ENCODE measurements at places on chromosomes 7 and 10. TPM values are rescaled to one million over a fixed set of nuclear protein-coding genes. Genes with fewer than 3 reads are reported as not detected.

The CYP26C1 gene
- total RNA-seq = under 0.01 TPM

The OR2A12 gene
- not detected for total RNA-seq

The CLCN1 gene
- under 0.01 TPM for total RNA-seq

The SOSTDC1 gene
- total RNA-seq = under 0.01 TPM

The EIF4EBP2 gene
- 46.0 TPM for total RNA-seq

DNA sequence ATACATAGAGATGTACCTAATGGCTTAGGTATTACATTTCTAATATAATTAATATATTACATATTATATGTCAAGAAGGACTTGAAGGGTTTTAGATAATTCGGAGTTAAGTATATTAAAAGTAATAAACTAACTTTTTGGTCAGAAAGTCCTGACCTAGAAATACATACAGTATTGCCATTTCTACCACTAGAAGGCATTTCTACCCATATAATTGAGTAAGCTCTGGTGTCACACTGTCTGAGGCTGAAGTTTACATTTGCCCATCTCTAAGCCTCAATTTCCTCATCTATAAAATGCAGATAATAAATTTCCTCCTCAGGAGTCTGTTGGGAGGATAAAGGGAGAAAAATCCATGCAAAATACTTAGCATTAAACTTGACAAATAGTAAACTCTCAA is 7.1 kb downstream of the FKBP14 start:
- no peak for DNase-seq

GRCh38 chr7:152145853-152146466 is 120.5 kb downstream of the GALNT11 start:
- DNase-seq = peak; percentile 72

DNA sequence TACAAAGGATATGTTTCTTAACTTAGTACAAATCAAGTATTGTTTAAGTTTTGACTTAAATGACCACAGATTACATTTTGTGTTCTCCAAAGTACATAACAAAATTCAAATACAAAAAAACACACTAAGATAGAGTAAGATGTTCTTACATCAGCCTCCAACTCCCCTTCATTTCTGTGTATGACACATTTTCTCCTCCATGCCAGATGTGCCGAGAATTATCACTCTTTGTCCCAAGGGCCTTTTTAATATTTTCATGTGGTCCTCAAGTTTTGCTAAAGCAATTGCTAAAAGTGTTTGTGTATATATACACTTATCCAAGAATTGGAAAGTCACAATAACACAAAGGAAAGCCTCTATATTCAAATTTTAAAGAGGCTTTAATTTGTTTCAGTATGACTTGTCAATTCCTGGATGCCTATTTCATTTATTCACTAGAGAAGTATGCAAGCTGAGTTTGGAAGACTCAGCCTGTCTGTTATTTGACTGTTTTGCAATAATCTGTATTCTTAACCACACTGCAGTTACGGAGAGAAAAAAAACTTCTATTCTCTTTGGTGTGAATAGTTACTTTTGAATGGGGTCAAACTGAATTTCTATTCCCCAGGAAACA is 586.4 kb upstream of the SEMA3D start:
- DNase-seq = no peak

GRCh38 chr7:156725073-156725472 is 84.5 kb downstream of the RNF32 start:
- DNase-seq = no peak

DNA sequence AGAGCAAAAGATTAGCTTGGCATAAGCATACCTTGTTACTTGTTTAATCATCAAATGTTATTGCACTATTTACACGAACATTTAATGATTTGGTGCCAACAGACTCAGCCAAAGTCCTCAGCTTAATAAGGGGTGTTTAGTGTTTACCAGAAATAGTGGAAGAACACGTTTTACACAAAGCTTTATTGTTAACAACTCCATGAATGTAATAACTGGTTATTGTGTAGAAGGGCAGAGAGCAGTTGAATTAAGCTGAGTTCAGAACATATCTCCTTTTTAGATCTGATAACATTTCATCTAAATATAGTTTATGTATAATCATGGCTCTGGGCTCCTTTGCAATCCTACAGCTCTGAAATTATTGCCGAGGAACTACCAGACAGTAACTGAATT is 99.1 kb downstream of the CABCOCO1 start:
- DNase-seq = no peak

DNA sequence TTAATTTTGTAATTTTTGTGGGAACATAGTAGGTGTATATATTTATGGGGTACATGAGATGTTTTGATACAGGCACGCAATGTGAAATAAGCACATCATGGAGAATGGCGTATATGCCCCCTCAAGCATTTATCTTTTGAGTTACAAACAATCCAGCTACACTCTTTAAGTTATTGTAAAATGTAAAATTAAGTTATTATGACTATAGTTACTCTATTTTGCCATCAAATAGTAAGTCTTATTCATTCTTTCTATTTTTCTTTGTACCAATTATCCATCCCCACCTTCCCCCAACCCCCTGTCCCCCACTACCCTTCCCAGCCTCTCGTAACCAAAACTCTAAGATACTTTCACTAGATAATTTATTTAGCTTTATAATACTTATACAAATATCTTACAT is 7.8 kb upstream of the PNPLA8 start:
- no peak for DNase-seq

GRCh38 chr7:30750683-30751650 is 968 bp upstream of the INMT start:
- DNase-seq = peak; percentile 91

DNA sequence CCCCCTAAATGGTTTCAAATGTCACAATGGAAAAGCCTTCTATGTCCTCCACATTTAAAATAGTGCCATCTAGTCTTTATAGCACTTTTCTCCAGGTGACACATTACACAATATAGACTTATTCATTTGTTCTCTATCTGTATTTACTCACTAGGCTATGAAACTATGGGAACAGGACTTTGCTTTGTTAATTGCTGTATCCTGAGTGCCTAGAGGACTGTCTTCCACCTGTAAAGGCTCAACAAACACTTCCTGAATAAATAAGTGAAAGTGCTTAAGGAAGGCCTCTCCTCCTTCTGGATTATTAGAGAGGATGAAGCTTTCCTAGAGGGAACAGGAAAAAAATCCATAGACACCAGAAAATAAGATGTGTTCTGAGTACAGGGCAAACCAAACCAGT is 397.6 kb upstream of the LRRN3 start:
- DNase-seq = no peak

DNA sequence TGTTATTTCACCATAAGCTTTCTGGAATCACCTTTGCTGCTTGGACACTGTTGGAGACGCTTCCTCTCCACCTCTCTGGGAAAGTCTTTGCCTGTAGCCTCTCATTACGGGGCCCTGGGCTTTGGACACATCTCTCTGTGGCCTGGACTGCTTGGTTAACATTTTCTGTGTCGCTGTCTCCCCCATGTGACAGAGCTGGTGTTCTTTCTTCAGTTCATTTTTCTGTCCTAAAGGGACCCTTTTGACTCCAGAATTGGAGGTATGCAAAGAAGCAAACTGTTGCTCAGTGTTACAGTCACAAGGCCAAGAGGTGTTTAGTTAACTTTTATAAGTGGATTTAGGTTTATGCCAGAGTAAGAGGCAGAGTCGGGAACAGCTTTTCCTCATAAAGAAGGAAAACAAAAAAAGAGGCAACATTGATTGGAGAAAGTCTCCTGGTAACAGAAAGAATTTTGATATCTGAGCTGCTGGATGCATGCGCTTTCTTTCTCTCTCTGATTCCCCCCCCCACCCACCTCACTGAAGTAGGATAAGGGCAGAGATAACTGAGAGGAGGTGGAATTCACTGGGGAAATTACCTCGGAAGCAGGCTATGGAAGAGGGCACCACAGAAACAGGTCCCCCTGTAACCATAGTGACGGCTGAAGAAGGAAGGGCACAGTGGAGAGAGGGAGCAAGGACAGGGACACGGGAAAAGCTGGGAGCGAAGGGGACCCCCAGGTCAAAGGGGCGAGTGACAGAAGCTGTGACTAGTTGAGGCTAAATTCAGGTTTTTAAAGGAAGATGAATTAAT is 57.8 kb downstream of the LGI1 start:
- DNase-seq = no peak

DNA sequence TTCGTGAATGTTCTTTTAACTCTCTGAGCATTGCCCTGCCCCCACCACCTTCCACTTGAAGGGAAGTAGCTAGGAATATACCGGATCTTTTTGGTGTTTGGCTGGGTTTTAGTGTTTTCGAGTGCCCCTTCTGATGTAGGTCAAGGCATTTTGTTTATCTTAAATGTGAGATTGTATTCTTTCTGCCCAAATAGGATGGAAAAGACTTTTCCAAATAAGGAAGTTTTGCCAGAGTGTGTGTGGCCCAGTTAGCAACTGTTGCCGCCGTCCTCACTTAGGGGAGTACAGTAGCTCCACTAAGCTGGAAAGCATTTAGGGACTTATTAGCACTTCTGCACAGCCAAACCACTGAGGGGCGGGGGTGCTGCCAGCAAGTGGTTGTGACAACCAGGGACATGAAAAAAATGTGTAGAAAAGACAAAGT is 29.8 kb upstream of the VCL start:
- peak; percentile 37 for DNase-seq

GRCh38 chr10:59829024-59829423 is 75.8 kb upstream of the MRLN start:
- no peak for DNase-seq

DNA sequence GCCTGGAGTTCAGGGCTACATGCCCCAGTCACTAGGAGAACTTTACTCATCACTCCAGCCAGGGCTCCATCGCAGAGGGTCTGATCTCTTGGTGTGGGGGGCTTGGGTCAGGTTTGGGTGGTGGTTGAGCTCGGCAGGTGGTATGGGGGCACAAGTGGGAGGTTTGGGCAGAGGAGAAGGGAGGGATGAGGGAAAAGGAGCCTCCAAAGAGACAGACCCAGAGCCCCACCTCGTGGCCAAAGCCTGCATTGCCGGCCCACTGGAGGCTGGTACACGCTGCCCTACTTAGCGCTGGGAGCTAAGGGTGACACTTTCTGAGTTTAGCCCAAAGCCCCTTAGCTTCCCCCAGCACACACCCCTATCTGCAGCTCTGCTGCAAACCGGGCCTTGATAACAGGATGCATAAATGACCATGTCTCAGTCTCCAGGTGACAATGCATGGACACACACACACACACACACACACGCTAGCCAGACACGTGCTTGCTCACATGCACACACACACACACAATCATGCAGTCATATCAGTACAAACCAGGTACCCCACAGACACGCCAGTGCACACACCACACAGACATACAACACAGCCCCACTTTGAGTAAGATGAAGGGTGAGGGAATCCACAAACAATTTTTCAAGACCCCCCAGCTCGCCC is 14.7 kb downstream of the LZTS2 start:
- DNase-seq = peak; percentile 94

DNA sequence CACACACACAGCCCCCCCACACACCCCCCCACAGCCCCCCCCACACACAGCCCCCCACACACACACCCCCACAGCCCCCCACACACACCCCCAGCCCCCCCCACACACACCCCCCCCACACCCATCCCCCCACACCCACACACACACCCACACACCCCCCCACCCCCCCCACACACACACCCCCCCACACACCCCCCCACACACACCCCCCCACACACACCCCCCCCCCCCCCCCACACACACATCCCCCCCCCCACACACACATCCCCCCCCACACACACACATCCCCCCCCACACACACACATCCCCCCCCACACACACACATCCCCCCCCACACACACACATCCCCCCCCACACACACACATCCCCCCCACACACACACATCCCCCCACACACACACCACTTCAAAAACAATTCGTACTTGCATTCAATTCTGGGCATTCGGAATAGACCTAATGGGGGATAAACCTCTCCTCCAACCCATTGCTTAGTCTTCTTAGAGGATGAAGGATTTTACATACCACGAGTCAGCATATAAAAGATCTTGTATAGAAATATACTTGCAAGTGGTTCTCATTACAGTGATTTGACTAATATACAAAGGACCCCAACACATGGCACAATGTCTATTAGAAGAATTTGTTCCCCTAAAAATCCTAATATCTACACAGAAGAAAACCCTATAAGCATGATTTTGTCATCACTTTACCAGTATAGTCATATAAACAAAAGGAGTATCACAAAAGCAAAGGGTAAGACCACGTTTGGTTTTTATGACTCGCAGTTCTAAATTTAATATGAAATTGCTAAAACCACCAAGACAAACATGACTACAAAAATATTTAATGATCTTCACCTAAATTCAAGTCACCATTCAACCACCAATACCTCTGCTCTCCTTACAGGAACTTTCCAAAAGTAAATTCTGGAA is 80.9 kb downstream of the DIP2C start:
- DNase-seq = peak; percentile 88

- DNase-seq = peak; percentile 76
These were observed 101.9 kb upstream of the TNRC18 start for GRCh38 chr7:5525271-5526099.

GRCh38 chr10:43352951-43353350 is 18.5 kb upstream of the FXYD4 start:
- DNase-seq = no peak

DNA sequence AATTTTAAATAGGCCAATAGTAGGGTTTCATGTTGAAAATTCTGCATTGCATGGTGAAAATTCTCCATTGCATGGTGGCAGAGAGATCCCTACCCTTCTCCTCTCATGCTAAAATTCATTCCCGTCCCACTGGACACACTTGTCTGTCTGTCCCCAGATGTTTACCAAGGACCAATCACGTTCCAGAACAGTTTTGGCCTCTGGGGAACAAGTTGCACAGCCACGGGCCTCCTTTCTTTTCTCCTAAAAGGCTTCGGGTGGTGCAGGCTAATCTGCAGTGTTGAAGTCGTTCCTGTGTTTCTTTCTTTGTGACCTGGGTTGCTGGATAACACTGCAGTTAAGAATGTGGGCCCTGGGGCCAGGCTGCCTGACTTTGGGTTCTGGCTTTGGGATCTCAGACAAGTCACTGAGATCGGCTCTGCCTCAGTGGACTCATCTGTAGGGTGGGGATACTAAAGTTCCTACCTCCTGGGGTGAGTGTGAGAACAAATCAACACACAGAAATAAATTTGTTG is 113.1 kb upstream of the FAM204A start:
- DNase-seq = no peak

DNA sequence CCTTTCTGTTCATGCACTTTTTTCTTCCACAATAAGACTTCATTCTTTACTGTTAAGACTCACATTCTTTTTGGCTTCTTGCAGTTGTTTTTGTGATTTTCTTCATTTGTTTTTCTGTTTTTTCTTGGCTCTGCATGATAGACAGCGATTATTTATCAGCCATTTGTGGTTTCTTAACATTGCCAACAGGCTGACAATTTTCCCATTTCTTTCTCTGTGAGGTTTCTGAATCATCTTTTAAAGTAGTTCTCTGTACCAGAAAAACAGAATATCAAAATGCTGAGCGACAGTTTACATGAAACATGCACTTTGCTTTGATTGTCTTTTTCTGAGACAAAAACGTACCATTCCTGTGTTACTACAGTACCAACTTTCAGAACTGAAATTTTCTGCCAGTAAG is 334.2 kb upstream of the MAGI2 start:
- DNase-seq = no peak

Measured in osteoblast (primary cell).